ENCODE measurements at places on chromosomes 11 and 22. TPM values are rescaled to one million over a fixed set of nuclear protein-coding genes. Genes with fewer than 3 reads are reported as not detected.

- no peaks in the 10 kb centered on the region for H3K27me3 ChIP-seq
- H3K27ac ChIP-seq, result no peak overlapping the region
- peaks cover 47% of the 10 kb centered on the region for H3K4me1 ChIP-seq
- H3K36me3 ChIP-seq, result peaks cover 5% of the 10 kb centered on the region
- no peak overlapping the region for H3K4me3 ChIP-seq
Observed at GRCh38 chr11:65912845-65913244, 6.0 kb downstream of the C11orf68 start.

GRCh38 chr11:60116996-60117790, 28.7 kb downstream of the MS4A2 start:
- no peak overlapping the region for H3K4me3 ChIP-seq
- no peaks in the 10 kb centered on the region for H3K36me3 ChIP-seq
- no peaks in the 10 kb centered on the region for H3K4me1 ChIP-seq
- DNase-seq, result no peak

GRCh38 chr11:74826901-74827300, 78.3 kb downstream of the RNF169 start:
- DNase-seq, result no peak
- H3K27me3 ChIP-seq, result no peaks in the 10 kb centered on the region
- H3K4me3 ChIP-seq, result no peak overlapping the region

DNA sequence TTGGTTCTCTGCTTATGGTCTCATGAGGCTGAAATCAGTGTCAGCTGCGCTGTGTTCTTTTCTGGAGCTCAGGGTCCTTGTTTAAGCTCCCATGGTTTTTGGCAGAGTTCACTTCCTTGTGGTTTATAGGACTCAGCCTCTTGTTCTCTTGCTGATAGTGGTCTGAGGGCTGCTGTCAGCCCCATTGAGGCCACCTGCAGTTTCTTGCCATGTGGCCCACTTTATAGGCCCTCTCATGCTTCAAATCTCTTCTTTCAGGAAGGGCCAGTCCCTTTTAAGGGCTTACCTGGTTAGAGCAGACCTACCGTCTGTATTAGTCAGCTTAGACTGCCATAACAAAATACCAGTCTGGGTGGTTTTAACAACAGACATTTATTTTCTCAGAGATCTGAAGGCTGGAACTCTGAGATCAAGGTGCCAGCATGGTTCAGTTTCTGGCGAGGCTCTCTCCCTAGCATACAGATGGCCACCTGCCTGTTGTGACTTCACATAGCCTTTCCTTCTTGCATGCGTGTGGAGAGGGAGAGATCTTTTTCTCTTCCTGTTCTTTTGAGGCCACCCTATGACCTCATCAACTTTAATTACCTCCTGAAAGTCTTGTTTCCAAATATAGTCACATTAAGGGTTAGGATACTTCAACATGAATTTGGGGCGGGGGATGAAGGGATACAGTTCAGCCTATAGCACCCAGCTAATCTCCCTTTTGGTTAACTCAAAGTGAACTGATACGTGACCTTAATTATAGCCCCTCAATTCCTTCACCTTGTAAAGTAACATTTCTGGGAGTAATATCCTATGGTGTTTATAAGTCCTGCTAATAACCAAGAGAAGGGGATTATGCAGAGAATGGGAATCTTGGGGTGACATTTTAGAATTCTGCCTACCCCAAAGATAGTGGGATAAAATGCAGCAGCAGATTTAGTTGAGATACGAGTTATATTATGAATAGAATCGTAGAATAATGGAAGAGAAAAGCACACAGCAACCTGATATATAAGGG, 131.8 kb downstream of the UVRAG start:
- H3K36me3 ChIP-seq, result no peaks in the 10 kb centered on the region
- peak overlapping the region; percentile 23 for H3K27ac ChIP-seq
- no peak overlapping the region for H3K4me3 ChIP-seq

DNA sequence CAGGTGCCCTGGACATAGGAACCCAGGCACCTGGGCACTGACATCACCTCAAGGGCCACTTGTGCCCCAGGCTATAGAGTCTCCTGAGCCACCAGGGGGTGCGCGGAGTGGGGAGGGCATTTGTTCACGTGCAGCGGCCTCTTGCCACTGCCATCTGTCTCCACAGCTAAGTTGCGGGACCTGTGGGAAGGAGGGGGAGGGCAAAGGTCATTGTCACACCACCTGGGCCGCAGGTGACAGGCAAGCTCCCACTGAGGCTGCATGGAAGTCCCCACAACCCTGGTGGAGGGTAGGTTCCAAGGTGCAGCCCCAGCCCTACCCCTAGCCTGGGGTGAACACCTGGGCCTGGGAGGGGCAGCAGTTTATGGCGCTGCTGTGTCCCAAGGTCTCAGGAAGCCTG, 79.5 kb downstream of the PIWIL3 start:
- H3K4me3 ChIP-seq, result no peak overlapping the region
- peaks cover 5% of the 10 kb centered on the region for H3K4me1 ChIP-seq
- H3K27me3 ChIP-seq, result no peaks in the 10 kb centered on the region
- no peak overlapping the region for H3K27ac ChIP-seq
- no peaks in the 10 kb centered on the region for H3K36me3 ChIP-seq

DNA sequence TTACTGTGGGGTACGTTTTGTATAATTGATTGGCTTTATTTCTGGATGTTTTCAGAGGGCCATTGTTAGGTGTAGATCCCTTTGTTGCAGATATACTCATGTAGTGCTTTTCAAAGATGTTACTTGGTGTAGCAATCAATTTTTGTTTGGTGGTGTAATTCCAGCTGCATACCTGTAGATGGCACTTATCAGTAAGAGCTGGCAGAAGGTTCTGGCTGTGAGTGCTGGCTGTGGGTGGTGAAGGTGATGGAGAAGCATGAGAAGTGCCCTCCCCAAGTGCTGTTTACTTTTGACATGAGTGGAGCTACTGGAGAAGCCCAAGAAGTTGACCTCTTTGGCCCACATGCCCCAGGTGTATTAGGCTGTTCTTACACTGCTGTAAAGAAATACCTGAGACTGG, 1074.9 kb downstream of the FAM181B start:
- H3K4me3 ChIP-seq, result no peak overlapping the region
- no peaks in the 10 kb centered on the region for H3K27me3 ChIP-seq
- H3K4me1 ChIP-seq, result no peaks in the 10 kb centered on the region
- H3K36me3 ChIP-seq, result no peaks in the 10 kb centered on the region
- no peak for DNase-seq
- H3K27ac ChIP-seq, result no peak overlapping the region

- no peak overlapping the region for H3K4me3 ChIP-seq
- no peak overlapping the region for H3K27ac ChIP-seq
- H3K36me3 ChIP-seq, result no peaks in the 10 kb centered on the region
- no peaks in the 10 kb centered on the region for H3K4me1 ChIP-seq
Observed at GRCh38 chr11:125320347-125321076, 156.0 kb downstream of the PKNOX2 start.

GRCh38 chr22:49727191-49727880, 100.3 kb downstream of the BRD1 start:
- no peak overlapping the region for H3K4me3 ChIP-seq
- peaks cover 23% of the 10 kb centered on the region for H3K27me3 ChIP-seq
- H3K27ac ChIP-seq, result no peak overlapping the region
- no peaks in the 10 kb centered on the region for H3K36me3 ChIP-seq
- no peaks in the 10 kb centered on the region for H3K4me1 ChIP-seq
- no peak for DNase-seq

DNA sequence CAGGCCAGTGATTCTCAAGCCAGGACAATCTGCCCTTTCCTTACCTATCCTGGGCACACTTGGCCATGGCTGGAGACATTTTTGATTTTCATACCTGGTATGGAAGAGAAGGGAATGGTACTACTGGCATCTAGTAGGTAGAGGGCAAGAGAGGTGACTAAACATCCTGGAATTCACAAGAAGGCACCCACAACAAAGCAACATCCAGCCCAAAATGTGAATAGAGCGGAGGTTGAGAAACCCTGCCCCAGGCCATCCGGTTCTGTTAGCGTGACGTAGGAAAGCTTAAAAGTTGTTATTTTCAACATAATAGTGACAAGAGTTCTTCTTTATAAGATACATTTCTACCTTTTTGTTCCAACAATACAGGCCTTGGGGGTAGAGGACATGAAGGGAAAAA, 114.9 kb upstream of the ALX4 start:
- H3K4me1 ChIP-seq, result no peaks in the 10 kb centered on the region
- H3K4me3 ChIP-seq, result no peak overlapping the region
- H3K36me3 ChIP-seq, result no peaks in the 10 kb centered on the region
- DNase-seq, result no peak
- H3K27ac ChIP-seq, result no peak overlapping the region

DNA sequence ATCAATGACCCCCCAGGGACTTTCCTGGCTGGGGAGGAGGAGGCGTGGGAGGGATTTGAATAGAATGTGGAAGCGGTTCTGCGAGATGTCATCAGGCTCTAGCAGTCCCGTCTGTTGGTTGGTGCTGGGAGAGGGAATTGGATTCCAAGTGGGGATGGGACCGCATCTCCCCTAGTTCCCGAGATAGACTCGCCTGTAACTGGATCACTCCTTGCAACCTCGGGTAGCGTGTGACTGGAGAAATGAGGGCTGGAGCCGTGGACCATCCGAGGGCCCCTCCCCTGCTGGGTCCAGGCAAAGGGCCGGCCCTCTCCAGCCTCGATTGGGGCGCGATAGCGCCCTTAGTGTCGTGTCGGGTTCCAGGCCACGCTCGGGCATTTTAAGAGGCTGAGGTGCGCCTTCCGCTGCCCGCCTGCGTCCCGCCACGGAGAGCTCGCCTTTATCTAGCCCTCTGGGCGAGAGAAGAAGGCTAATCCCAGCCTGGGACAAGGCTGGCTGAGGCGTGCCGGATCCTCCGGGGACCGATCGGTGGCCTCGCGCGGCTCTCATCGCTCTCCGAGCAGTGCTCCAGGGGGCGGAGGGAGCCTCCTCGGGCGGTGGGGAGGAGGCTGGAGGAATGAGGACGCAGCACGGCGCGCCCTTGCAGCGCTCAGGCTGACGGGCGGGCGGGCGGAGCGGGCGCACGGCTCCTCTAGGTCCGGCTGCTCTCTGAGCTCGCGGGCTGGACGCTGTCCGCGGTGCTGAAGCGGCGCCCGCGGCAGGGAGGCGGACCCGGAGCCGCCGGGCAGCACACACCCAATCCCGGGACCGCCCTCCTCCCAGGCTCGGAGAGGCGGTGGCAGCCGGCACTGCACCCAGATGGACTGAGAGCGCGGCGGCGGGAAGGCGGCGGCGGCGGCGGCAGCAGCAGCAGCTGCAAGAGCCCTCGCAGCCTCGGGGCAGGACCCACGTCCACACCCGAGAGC, 107.8 kb downstream of the OSBP2 start:
- H3K27me3 ChIP-seq, result peaks cover 5% of the 10 kb centered on the region
- H3K4me1 ChIP-seq, result peaks cover 13% of the 10 kb centered on the region
- H3K27ac ChIP-seq, result no peak overlapping the region

DNA sequence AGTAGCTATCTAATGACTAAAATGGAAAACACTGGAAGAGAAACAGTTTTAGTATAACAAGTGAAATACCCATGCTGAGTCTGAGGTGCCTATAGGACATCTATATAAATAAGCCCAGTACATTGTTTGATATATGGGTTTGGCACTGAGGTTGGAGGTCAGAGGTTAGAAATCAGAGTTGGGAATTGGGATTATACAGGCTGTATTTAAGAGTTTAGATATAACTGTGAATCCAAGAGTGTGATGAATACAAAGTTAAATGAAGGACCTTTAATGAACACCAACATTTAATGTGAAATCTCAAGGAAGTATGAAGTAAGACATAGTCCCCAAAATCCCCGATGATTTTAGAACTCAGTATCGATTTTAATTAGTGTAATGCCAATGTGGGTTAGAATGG, 3.1 kb upstream of the HBD start:
- DNase-seq, result no peak
- H3K36me3 ChIP-seq, result no peaks in the 10 kb centered on the region
- no peak overlapping the region for H3K4me3 ChIP-seq
- no peaks in the 10 kb centered on the region for H3K4me1 ChIP-seq
- no peaks in the 10 kb centered on the region for H3K27me3 ChIP-seq

GRCh38 chr11:125701018-125701610, 20.5 kb upstream of the ACRV1 start:
- no peaks in the 10 kb centered on the region for H3K36me3 ChIP-seq
- DNase-seq, result no peak
- H3K27ac ChIP-seq, result no peak overlapping the region
- H3K27me3 ChIP-seq, result no peaks in the 10 kb centered on the region
- no peaks in the 10 kb centered on the region for H3K4me1 ChIP-seq

GRCh38 chr11:50214376-50214775, 181.7 kb downstream of the OR4C45 start:
- no peaks in the 10 kb centered on the region for H3K27me3 ChIP-seq
- no peaks in the 10 kb centered on the region for H3K36me3 ChIP-seq
- no peak for DNase-seq
- H3K4me1 ChIP-seq, result no peaks in the 10 kb centered on the region
- no peak overlapping the region for H3K27ac ChIP-seq

DNA sequence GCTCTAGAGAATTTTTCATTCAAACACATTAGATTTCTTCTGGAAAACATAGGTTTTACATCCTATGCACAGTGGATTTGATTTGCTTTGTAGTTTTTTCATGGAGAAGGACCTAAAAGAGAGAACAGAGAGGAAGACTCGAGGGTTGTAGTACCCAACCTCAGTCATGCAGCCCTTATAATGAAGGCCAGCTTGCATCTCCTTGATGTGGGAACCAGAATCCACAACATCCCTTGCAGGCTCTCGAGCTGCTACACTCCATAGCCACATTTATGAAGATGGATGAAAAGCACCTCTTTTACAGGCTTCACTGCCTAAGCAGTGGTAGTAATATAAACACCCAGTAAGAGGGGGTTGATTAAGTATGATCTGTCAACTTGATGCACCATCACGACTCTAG, 9.5 kb upstream of the OR5B12 start:
- no peaks in the 10 kb centered on the region for H3K4me1 ChIP-seq
- H3K27me3 ChIP-seq, result no peaks in the 10 kb centered on the region
- no peak for DNase-seq
- H3K36me3 ChIP-seq, result no peaks in the 10 kb centered on the region

- no peak for DNase-seq
- no peaks in the 10 kb centered on the region for H3K36me3 ChIP-seq
- no peaks in the 10 kb centered on the region for H3K27me3 ChIP-seq
- H3K4me3 ChIP-seq, result no peak overlapping the region
- no peaks in the 10 kb centered on the region for H3K4me1 ChIP-seq
Observed at GRCh38 chr11:75714211-75714610, 3.4 kb upstream of the MOGAT2 start.

- peaks cover 27% of the 10 kb centered on the region for H3K4me1 ChIP-seq
- H3K4me3 ChIP-seq, result no peak overlapping the region
- H3K27me3 ChIP-seq, result no peaks in the 10 kb centered on the region
Observed at GRCh38 chr22:45312856-45313255, 3.1 kb downstream of the FAM118A start.

DNA sequence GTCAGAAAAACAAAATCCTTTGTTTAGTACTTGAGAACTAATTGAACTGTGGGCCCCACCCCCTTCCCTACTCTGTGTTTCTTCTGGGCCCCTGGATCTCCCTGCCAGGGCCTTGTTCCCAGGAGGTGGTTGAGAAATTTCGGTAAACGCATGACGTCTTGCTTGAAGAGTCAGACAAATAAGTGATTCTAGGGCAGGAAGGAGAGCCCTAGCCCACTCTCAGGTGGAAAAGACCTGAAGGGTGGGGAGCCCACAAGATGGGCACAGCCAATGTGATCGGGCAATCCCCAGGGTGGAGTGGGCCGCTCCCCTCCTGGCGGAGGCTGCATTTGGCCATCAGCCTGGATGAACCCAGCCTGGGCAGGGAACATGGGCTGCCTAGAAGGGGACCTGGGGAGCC, 16.8 kb upstream of the P2RY2 start:
- no peak overlapping the region for H3K4me3 ChIP-seq
- peak; percentile 63 for DNase-seq
- no peak overlapping the region for H3K27ac ChIP-seq

TRIM48 gene
- not detected for polyA plus RNA-seq

CDC42BPG gene
- 20.8 TPM for polyA plus RNA-seq

ROBO4 gene
- 0.46 TPM for polyA plus RNA-seq

MMP3 gene
- polyA plus RNA-seq, result 2.8 TPM

SPON1 gene
- 6.6 TPM for polyA plus RNA-seq

CYP2D6 gene
- polyA plus RNA-seq, result not detected

ANO9 gene
- polyA plus RNA-seq, result 123 TPM

MAPK8IP1 gene
- polyA plus RNA-seq, result 1.2 TPM
